ENCODE measurements at places on chromosomes 7 and 10.
A peak's percentile ranks its signal among the peaks of the same experiment; 100 is the strongest.

DNA sequence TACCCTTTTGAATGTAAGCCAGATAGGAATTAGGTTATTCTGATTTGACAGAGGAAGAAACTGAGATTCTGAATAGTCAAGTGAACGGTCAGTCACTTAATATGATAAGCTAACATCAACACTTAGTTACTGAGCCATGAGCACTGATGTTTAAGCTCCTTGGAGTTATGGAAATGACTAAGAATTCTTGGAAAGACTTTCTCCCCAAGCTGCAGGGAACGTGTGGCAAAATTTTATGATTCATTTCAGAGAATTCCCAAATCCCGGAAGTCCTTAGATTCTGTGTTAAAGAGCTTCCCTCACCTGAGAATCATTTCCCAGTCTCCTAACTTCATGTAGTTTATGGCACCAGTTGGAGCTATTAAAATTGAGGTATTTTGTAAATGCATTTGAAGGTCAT is 330.9 kb downstream of the XPNPEP1 start:
- DNase-seq, result no peak

- no peak for DNase-seq
Observed at GRCh38 chr10:33416209-33416608, 81.7 kb upstream of the NRP1 start.

- no peak for DNase-seq
Observed at GRCh38 chr7:20438248-20438647, 107.5 kb downstream of the ITGB8 start.

GRCh38 chr7:111053035-111053434 is 37.9 kb upstream of the LRRN3 start:
- DNase-seq, result no peak

- DNase-seq, result no peak
Observed at GRCh38 chr7:140084142-140084655, 21.4 kb upstream of the PARP12 start.

- no peak for DNase-seq
Observed at GRCh38 chr10:132036153-132036886, 29.4 kb upstream of the JAKMIP3 start.

DNA sequence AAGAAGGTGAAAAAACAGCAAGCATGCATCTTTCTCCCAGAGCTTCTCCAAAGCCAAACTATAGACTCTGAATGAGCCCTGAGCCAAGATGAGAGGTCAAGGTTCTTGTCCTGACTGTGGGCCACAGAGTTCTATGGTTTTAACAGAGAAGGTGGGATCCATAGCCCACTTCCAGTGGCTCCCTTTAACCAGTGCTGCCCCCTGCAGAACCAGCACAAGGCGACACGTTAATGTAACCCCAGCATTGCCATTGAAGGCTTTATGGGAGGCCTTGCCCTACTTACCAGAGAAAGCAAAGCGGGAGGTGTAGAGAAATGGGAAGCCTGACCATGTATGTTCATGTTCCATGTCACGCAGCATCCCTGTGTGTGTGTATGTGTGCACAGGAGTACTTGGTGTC is 243.6 kb downstream of the PRPF18 start:
- no peak for DNase-seq

- no peak for DNase-seq
Observed at GRCh38 chr10:100896876-100897461, 15.8 kb upstream of the SLF2 start.

GRCh38 chr7:122140918-122141317 is 3.1 kb downstream of the AASS start:
- DNase-seq, result no peak

GRCh38 chr7:116530107-116530820 is 5.4 kb downstream of the CAV1 start:
- no peak for DNase-seq

- DNase-seq, result no peak
Observed at GRCh38 chr10:71554671-71555070, 158.0 kb downstream of the CDH23 start.

DNA sequence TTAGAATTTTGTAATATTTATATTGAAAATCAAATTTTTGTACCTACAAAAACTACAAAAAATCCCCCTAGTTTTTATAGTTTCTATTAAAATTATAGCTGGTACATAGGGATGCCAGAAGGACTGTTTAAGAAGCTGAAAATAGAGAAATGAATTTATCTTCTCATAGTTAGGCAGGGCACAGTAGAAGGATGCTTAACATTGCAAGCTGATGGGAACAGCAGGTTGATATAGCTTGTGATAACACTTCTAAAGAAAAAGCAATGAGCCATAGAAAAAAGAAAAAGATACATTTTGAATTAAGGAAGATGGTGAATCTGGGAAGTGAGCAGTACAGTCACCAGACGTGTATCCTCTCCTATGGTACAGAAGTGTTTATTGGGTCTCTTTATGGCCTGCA is 32.0 kb downstream of the PTEN start:
- DNase-seq, result no peak

- DNase-seq, result no peak
Observed at GRCh38 chr7:74514131-74514591, 60.5 kb downstream of the GTF2IRD1 start.

GRCh38 chr7:110750931-110751605 is 339.9 kb upstream of the LRRN3 start:
- no peak for DNase-seq

GRCh38 chr7:155469-155900 is 36.9 kb upstream of the FAM20C start:
- DNase-seq, result no peak

DNA sequence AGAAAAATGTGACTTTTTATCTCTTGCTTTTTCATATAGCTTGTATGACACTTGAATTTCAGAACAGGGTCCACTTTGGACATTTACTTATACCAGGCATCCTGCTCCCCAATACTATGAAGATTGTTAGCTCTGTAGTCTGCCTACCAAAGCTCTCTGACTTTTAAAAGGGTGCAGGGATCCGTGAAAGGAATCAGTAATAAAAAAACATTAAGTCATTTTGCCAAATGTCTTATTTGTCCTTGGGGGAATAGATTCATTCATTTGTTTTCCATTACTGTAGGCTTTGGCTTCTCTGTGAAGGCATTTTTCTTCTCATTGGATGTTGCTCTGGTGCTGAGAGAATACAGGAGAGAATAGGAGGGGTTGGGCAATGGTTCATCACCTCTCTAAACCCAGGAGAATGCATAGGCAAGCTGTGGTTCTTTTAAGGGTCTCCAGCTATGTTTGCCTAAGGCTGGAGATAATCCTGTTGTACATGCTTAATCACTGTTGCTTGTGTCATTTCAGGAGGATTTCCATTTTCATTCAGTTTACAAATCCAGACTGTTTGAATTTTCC is 103.5 kb downstream of the SRI start:
- no peak for DNase-seq

DNA sequence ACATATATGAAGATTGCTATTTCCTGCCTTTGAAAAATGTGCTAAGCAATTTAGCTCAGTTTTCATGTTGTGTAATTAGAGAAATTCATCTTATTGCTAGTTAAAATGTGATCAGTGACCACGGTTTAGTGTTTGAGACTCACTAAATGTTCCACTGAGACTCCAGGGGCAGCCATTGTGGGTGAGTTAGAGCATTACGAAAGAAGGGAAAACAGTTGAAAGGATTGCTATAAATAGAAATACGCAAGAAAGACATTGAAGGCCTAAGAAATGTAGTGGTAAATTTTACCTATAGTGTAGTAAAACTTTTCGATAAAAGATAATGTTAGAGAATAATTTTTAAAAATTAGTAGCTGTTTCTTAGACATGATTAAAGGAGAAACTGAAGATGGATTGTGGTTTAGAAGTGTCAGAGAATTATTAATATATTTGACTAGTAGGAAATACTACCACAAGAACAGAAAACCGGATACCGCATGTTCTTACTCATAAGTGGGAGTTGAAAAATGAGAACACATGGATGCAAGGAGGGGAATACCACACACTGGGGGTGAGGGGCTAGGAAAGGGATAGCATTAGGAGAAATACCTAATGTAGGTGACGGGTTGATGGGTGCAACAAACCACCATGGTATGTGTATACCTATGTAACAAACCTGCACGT is 394.5 kb downstream of the SEMA3D start:
- DNase-seq, result no peak

DNA sequence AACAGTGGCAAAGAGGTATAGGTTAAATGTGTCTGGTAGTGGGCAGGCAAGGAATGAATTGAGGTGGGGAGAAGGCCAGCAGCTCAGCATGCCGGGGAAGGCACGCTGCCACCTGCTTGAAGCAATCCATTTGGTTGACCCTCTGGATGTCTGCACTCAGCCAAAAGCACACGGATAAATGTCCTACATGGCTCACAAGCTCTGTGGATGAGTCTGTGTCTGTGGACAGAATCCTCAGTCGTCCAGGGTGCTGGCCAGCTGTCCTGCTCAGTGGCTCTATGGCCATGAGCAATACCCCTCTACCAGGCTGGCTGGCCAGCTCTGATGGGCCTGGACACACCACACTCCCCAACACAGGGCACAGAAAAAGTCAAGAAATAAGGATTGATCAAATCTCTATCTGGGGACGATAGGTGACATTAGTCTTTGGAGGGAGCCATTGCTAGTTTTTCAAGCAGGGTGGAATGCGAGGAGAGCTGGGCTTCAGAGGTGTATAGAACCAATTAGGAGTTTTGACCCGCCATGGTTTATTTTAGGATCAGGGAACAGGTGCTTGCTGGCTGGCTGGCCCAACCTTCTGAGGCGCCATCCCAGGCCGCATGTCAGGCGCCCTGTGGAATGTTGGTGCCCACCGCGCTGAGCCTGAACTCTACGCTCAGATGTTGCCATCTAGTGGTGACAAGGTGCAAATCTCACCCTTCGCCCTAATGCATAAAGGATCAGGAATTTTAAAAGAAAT is 493.4 kb downstream of the TNS3 start:
- peak; percentile 47 for DNase-seq

- DNase-seq, result no peak
Observed at GRCh38 chr10:3143366-3143765, 29.2 kb downstream of the PITRM1 start.

DNA sequence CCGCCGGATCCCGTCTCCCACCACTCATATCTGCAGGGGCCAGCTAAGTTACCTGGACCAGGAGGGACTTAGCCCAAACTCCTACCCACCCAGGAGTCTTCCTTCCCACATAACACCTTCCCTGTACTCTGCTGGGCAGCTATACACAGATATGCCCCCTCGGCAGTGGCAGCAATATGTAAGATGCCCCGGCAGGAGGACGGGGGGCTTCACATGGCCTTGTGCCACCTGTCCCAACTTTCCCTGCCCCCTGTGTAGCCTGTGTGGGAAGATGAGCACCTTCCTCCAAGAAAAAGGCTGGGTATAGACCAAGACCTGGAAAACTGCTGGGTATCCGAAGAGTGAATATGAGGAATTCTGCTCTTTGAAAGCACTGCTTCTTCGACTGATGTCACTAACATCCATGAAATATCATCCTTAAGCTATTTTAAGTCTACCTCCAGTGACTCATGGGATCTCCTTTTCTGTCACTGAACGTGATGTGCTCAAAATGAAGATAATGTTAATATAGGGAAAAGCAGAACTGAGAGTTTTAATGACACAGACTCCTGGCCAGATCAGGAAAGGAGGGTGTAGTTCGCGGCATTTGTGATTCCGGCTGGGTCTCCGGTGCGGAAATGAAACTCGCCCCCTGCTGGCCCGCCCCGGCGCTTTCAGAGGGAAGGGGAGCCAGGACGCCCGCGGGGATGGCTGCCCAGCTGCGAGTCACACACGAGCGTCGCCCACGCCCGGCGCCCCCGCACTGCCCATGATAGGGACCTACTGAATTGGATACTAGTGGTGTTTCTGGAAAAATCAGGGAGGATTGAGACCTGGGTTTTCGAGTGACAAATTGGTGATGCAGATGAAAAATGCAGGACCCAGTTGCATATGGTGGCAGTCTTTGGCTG is 256.9 kb upstream of the NFE2L3 start:
- peak; percentile 67 for DNase-seq

DNA sequence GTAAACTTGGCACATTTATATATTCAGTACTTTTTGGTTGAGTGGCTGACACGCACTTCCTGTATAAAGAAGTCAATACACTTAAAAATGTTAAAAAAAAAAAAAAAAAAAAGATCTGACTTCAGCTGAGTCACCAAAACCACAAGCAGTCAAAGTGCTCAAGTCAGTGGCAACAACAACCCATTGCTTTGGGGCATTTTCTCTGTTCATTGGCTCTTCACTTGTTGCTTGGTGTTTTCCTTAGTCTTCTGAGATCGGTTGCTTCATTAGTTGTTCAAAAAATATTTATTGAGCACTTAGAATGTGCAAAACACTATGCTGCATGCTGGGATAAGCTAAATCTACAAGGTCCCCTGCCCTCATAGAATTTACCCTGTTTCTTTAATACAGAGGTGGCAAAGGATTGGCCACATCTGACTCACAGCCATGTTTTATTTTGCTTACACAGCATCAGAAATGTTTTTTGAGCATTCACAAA is 63.7 kb downstream of the ZNRF2 start:
- DNase-seq, result peak; percentile 89

- peak; percentile 9 for DNase-seq
Observed at GRCh38 chr10:128324058-128324827, 198.0 kb upstream of the MKI67 start.

DNA sequence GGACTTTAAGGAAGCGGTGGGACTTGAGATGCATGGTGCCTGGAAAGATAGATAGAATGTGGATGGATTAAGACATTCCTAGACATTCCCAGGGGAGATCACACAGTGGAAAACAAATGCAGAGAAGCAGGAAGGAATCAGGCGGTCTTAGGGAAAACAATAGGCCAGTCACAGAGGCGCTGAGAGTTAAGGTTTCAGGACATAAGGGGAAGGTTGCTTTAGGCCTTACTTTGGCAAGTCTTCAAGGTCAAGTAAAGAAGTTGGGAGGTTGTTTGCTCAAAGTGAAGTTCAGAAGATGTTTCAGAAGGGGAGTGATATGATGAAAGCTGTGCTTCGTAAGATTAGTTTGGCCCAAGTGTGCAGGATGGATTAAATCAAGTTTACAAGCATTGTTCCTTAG is 109.4 kb downstream of the SUGCT start:
- no peak for DNase-seq
